ENCODE measurements at places on chromosomes 1 and 21. TPM values are rescaled to one million over a fixed set of nuclear protein-coding genes. Genes with fewer than 3 reads are reported as not detected.

- DNase-seq: no peak
- no peak overlapping the region for H3K4me3 ChIP-seq
- H3K4me1 ChIP-seq: peaks cover 11% of the 10 kb centered on the region
- H3K27ac ChIP-seq: no peak overlapping the region
Measured at GRCh38 chr1:156680056-156680455, 2.8 kb upstream of the NES start.

- H3K27ac ChIP-seq: no peak overlapping the region
- H3K36me3 ChIP-seq: no peaks in the 10 kb centered on the region
- no peaks in the 10 kb centered on the region for H3K27me3 ChIP-seq
- H3K4me1 ChIP-seq: no peaks in the 10 kb centered on the region
- no peak for DNase-seq
- H3K4me3 ChIP-seq: no peak overlapping the region
Measured at GRCh38 chr1:67659229-67659628, 25.8 kb upstream of the GADD45A start.

- H3K4me3 ChIP-seq: no peak overlapping the region
- DNase-seq: peak; percentile 70
- H3K4me1 ChIP-seq: peaks cover 40% of the 10 kb centered on the region
- H3K27me3 ChIP-seq: peaks cover 9% of the 10 kb centered on the region
- no peaks in the 10 kb centered on the region for H3K36me3 ChIP-seq
Measured at GRCh38 chr1:205438213-205439158, 16.6 kb upstream of the LEMD1 start.

GRCh38 chr1:39832294-39832693 is 43.6 kb upstream of the BMP8B start:
- no peaks in the 10 kb centered on the region for H3K27me3 ChIP-seq
- no peak overlapping the region for H3K4me3 ChIP-seq
- DNase-seq: no peak
- H3K4me1 ChIP-seq: no peaks in the 10 kb centered on the region
- H3K27ac ChIP-seq: no peak overlapping the region

- H3K4me1 ChIP-seq: no peaks in the 10 kb centered on the region
- peak overlapping the region; percentile 77 for H3K4me3 ChIP-seq
- no peaks in the 10 kb centered on the region for H3K27me3 ChIP-seq
- peak overlapping the region; percentile 85 for H3K27ac ChIP-seq
Measured at GRCh38 chr1:179955287-179955680, 674 bp downstream of the CEP350 start.

- H3K27ac ChIP-seq: no peak overlapping the region
- H3K4me3 ChIP-seq: no peak overlapping the region
- no peak for DNase-seq
- peaks cover 9% of the 10 kb centered on the region for H3K36me3 ChIP-seq
- H3K27me3 ChIP-seq: no peaks in the 10 kb centered on the region
Measured at GRCh38 chr1:16324456-16324890, 27.8 kb downstream of the FBXO42 start.

- DNase-seq: no peak
- H3K27ac ChIP-seq: no peak overlapping the region
- H3K4me3 ChIP-seq: no peak overlapping the region
- no peaks in the 10 kb centered on the region for H3K36me3 ChIP-seq
Measured at GRCh38 chr1:53135735-53136114, 6.7 kb downstream of the SLC1A7 start.

DNA sequence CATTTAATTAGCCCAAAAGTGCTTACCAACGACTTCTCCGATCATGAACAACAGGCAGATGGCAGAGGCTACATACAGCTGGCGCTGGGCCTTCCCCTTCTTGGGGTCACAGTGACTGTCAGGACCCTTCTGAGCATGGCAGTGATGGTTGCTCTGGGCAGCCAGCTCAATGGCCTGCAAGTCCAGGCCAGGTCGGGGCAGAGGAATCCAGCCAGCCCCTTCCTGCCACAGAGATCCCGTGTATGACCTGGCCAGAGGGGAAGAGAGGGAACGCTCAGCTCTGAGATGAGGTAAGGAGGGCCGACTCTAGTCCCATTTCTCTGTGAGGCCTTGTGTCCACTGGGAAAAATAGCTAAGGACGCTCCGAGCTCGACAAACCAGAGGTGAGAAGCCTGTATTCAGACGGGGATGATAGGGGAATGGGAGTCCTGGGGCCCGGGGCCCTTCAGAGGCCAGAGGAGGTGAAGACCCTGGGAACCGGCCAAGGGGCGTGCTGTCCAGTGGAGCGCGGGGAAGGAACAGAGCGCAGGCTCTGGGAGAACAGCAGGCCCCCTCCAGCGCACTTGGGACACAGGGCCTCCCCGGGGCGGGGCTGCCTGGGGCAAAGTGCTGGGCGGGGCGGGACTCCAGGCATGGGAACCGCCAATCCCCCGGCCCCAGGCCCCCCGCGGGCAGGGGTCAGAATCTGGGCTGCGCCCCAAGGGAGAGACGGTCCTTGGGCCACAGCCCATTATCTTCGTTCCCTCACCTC is 772 bp downstream of the SLC30A2 start:
- peaks cover 5% of the 10 kb centered on the region for H3K4me1 ChIP-seq
- H3K4me3 ChIP-seq: peak overlapping the region; percentile 4
- peaks cover 31% of the 10 kb centered on the region for H3K27me3 ChIP-seq
- DNase-seq: peak; percentile 72
- H3K27ac ChIP-seq: no peak overlapping the region

DNA sequence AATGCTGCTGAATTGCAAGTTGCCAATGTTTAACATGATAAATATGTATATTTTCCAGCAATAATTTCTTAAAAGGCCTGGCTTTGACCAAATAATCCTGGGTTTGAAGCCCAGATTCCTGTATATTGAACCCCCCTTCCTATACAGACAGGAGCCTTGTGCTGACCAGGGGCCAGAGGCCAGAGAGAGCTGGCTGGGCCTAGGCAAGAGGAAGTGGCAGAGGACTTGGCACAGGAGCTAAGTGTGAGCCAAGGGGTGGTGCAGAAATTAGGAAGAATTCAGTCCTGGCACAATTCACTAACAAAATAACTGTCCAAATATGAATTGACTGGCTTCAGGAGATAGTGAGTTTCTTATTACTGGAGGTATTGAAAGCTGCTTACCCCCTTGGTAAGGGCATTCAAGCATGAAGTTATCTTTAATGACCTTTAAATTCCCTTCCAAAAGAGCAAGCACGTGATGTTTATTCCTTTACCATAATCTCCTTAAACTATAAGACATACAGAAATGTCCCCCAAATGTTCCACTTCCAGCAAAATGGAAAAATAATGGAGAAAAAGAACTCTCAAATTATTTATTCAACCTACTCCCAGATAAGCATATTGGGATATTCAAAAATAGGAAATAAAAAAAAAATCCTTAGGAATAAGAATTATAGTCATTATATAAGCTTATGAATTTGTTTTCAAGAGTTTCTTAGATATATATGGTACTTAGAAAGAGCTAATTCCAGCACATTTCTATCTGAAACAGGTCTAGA is 26.6 kb downstream of the NIBAN1 start:
- no peak for DNase-seq
- H3K27me3 ChIP-seq: no peaks in the 10 kb centered on the region
- no peaks in the 10 kb centered on the region for H3K4me1 ChIP-seq

DNA sequence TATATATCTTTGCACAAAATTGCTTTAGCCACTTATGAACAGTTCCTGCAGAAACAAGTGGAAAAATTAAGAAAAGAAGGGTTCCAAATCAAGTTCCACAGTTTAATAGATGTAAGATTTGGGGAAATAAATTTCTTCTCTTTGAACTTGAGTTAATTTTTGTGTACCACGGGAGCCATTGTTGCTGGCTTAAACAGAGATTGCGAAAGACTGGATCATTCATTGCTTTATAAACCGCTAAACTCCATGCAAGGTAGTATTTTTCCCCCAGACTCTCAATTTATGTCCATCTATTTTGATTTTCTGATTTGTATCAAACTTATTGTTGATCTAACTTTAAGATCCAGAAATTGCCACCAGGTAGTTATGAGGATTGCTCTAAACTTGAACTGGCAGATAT is 246.1 kb upstream of the ADGRL4 start:
- no peaks in the 10 kb centered on the region for H3K36me3 ChIP-seq
- no peak for DNase-seq
- H3K27ac ChIP-seq: no peak overlapping the region
- no peaks in the 10 kb centered on the region for H3K4me1 ChIP-seq

NFASC gene
- 15.2 TPM for total RNA-seq

LPAR3 gene
- 25.4 TPM for total RNA-seq

ITGB2 gene
- 0.36 TPM for total RNA-seq
